ENCODE measurements at places on chromosomes 7 and 10.

DNA sequence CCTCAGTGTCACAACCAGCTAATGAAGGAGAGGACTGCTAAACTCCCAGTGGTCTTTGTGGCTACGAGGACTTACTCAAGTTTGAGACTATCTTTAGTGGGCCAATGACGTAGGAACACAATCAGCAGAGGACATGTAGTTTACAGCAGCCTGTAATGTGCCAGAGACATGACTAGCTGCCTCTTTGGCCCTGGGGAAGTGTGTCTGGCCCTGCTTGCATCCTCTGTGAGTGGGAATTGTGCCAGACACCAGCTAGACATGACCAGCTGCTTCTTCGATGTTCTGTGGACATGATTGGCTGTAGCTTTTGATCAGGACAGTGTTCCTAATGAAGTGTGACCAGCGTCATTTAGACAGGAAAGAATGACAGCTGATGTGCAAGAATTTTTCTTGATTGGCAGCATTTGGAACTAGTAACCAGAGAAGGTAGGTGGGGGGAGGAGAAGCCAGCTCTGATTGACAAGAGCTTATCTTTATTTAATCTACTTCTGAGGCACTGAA, 141.7 kb downstream of the AUTS2 start:
- DNase-seq = no peak

DNA sequence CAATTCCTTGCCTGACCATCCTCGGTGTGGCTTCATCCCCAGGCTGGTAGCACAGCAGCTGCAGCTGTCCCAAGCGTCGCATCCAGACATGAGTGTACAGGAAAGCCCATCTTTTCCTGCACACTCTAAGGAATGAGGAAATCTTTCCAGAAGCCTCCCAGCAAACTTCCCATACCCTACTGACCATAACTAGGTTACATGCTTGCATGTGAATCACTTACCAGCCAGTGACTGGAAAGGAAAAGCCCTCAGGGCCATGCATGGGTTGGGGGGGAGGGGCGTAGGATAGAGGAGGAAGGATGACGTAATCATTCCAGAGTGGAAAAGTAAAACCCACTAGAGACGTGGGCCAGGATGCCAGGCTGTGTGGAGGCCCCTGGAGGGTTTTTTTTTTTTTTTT, 18.9 kb upstream of the ZNF212 start:
- DNase-seq = no peak

DNA sequence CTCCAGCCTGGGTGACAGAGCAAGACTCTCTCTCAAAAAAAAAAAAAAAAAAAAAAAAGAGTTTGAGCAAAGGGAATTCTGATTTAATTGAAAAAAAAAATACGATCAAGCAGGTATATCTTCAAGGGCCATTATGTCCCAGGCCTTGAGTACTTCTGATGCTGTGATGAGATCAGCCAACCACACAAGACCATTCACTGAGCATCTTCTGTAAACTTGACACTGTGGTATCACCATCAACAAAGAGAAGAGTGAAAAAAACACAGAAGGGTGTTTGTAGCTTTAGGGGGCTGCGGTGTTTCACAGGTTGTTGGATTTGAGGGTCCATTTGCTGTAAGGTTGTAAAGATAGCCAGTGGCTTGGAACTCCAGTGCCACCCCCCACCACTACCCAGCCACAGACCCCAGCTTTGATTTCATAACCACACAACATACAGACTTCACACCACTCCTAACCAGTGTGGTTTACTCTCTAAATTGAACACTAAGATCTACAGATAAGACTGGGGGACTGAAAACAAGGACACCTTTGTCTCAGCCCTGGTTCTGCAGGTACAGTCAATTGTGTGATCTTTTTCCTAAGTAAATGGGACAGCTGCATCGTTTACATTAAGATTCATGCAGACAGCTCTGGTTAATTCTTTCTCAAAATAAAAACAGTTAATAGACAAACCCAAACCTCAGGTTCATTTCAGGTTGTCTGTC, 66.4 kb downstream of the CDC123 start:
- no peak for DNase-seq

DNA sequence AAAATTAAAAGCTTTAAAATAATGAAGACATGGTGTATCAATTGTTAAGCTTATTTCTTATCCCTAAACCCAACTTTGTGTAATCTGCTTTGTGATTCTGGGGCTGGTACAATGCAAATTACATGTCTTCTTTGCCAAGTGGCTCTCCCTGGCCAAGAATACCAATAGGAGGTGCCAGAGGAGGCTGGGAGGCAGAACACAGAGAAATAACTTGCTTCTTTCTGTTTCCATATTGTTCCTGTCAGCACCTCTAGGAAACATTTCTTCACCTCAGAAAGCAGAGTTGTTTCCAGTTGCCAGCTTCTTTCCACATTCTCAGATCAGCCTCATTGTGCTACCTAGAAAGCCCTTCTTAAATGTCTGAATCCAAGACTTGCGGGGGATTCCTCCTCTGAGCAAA, 174.4 kb downstream of the MDFIC start:
- no peak for DNase-seq

GRCh38 chr10:116521424-116522290, 24.1 kb upstream of the PNLIP start:
- no peak for DNase-seq

GRCh38 chr7:143372070-143372469, 9.1 kb upstream of the ZYX start:
- DNase-seq = no peak

- DNase-seq = no peak
These were observed 161.8 kb upstream of the CACNA2D1 start for GRCh38 chr7:82605247-82605864.

DNA sequence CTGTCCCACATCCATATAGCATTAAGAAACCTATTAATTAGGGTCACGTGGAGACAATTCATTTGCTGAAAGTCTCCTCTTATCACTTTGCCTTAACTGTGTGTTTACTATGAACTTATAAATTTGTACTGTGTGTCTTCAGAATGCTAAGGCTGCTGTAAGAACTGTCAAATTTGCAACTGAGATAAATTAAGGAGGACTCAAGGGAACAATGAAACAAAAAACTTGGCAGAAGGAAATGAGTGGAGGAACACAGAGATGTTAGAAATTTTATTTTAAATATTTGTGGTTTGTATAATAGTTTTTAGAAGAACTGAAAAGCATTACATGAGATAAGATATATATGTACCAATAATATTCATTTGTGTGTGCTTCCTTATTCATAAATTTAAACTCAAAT, 1005.3 kb upstream of the SORCS1 start:
- no peak for DNase-seq

DNA sequence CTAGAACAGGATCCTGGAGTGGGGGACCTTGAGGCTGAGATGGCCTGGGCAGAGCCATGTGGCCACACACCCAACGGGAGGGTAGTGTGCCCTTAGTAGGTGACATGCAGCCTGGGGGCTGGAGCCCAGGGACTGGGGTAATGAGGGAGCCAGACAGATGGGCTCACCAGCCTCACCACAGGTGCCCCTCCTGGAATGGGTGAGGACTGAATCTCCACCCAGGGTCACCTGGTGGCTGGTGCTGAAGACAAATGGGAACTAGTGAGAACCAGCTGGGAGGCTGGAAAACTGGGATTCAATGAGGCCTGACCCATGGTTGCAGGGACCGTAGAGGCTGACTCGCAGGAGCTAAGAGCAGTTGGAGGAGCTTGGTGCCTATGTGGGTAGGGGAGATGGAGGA, 6.1 kb downstream of the ZP3 start:
- DNase-seq = no peak

DNA sequence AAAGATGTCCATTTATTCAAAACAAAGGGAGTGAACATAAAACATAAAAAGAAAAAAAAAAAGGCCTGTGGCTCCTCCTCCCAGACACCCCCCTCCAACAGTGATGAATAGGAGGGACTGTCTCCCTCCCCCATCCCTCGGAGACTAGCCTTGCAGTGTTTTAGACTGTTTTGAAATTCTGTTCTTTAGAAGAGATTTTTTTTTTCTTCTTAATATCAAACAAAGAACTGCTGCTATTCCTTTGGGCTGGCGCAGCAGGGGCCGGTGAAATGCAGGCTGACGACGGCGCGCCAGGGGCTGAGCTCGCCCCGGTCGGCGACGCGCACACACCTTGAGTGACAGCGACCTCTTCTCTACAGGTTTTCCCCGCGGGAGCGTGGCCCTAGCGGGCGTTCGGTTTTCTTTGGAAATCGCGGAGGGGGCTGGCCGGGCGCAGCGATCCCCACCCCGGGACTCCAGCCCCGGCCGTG, at the start of gene LANCL2:
TSS of gene LANCL2 (plus strand) at position 133 of the 470 bp plus-strand sequence. CDS start 689 bp downstream, outside the sequence.
- DNase-seq = peak; percentile 14

DNA sequence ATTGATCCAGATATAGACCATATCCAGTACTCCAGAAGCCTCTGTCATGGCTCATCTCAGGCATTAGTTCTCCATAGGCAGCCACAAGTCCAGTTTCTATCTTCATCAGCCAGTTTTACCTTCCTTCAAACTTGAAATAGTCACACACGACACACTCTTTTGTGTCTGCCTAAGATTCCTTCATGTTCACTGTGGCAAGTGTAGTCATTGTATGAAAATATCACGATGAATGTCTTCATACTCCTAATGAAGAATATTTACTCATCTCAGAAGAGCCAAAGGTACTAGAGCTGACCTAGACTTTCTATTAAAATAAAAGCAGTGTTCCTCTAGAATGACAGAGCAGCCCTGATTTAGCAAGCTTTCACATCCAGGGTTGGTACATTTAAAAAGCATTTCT, 230.7 kb downstream of the SNX13 start:
- DNase-seq = no peak

- no peak for DNase-seq
These were observed 41.3 kb upstream of the CAMK1D start for GRCh38 chr10:12308057-12308456.

DNA sequence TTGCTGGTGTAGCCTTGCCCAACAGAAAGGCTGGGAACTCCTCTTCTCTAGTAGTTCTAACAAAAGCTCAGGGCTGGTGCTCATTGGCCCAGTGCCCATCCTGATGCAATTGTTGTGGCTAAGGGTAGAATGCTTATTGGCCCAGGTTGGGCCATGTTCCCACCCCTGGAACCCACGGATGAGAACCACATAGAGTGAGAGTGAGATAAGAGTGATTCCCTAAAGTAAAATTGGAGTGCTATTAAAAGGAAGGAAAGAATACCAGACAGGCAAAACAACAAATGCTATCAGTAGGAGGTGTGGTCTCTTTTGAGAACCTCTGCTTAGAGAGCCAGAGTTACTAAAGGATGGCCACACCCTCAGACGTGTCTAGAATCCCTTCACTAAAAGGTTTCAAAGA, 49.2 kb downstream of the LGI1 start:
- no peak for DNase-seq

GRCh38 chr10:132586739-132587138, 49.2 kb downstream of the INPP5A start:
- no peak for DNase-seq

DNA sequence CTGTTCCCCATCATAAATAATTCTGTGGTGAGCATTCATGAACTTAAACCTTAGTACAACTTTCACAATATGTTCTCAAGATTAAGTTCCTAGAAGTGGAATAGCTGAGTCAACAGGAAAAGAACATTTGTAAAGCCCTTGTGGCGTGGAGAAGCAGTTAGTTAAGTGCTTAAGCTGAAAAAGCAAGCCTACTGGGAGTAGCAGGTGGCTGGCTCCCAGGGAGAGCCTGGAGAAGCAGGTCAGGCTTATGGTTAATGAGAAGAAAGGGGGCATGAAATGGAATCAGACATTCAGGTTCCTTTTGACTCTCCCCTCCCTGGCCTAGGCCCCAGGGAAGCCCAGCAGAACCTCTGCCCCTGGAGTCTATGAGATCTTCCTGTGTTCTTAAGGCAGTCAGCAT, 35.3 kb downstream of the VSTM4 start:
- DNase-seq = no peak

DNA sequence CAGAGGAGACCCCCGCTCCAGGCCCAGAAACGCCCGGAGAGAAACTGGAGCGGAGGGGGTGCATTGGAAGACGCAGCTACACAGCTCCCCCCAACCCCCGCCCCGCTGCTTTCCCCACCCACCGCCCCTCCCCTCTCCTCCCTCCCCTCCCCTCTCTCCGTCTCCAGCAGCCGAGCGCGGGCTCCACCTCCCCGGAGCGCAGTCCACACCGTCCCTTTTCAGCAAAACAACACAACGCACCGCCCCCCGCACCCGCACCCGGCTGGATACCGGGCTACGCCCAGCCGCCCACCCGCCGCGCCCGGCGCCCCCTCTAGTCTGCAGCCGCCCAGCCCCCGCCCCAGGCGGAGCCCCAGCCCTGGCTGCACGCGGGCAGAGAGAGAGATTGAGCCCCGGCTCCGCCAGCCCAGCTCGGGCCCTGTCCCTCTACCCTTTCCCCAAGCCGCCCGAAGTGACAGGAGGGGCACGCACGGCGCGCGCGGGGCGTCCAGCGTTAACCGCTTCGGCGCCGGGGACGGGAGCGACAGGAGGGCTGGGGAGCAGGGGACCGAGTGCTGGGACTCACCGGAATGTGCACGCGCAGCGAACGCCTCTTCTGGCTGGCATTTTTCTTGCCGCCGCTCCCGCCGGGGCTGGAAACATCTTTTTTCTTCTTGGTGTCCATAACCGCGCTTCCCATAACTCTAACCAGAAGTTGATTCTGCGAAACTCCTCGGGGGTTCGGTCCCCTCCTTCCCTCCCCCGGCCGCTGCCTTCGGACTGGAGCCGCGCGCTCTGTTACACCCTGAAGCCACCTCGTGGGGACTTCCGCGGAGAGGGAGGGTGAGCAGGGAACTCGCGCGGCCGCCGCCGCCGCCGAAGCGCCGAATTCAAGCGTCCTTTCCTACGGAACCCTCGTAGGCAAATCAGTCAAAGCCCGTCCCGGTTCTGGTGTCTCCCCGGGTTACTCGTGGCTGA, 695 bp downstream of the PRKAG2 start:
- peak; percentile 30 for DNase-seq

- no peak for DNase-seq
These were observed 222.1 kb upstream of the RHOBTB1 start for GRCh38 chr10:61166065-61166464.

DNA sequence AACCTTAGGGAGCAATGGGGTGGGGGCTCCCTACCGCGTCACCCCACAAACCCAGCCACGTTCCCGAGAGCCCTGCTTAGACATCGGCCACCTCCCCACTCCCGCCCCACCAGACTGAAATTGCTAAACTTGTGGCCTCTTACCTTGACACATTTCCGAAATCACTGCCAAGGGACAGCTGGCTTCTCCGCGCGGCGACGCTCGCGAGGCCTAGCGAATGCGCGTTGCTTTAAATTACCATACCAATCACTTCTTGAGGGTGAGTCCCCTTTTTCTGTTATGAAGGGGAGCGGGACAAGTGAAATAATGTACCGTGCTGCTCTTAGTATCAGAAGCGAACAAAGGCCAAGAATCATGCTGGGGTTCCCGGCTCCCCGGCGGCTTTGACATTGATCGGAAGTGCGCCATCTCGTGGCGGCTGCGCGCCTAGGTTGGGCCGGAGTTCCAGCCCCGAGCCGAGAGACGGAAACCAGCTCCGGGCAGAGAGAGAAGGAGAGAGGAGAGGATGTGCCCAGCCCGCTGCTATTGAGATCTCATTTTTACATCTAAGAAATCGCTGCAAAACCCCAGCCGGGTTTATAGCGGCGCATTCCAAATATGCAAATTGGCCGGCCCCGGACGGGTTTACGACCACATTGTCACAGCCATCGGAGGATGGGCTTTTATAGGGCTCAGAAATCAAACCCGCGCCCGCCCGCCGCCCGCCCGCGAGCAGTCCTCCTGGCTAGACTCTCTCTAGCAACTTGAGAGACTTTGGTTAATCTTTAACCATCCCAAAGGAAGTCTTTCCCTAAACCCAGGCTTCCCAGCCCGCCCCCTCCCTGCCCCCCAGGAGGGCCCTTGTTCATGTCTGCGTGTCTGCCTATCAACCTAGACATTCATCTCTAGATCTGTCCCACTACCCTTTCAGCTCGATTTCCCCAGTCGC, 5.3 kb downstream of the HOXA11 start:
- DNase-seq = peak; percentile 44
